ENCODE measurements at places on chromosomes 11 and 22. TPM values are rescaled to one million over a fixed set of nuclear protein-coding genes. Genes with fewer than 3 reads are reported as not detected.

E2F8 gene
- total RNA-seq: 24.0 TPM

RIMBP3C gene
- total RNA-seq: 0.18 TPM

LARGE1 gene
- total RNA-seq: 0.39 TPM

CDHR5 gene
- not detected for total RNA-seq

All from activated T-helper 2 cell treated with anti-CD3 and anti-CD28 coated beads, Interferon-gamma antibody, Interleukin-2, Interleukin-4, amounts not matched to agents 10 μg/mL and 5 μg/mL and 100 μg/mL, durations not matched to agents 14 hours and 24 hours and 36 hours (primary cell).